ENCODE measurements at places on chromosomes 4 and X.

GRCh38 chrX:153414856-153415510 is 3.7 kb downstream of the ZFP92 start:
- no peak for DNase-seq

GRCh38 chrX:346034-346813 is 27.6 kb upstream of the GTPBP6 start:
- no peak for DNase-seq

- DNase-seq, result no peak
These were observed 18.1 kb downstream of the TMEM175 start for GRCh38 chr4:950136-951020.

GRCh38 chr4:119132306-119132705 is 3.3 kb upstream of the MYOZ2 start:
- no peak for DNase-seq

GRCh38 chrX:30190426-30190825 is 24.9 kb upstream of the MAGEB2 start:
- DNase-seq, result no peak

DNA sequence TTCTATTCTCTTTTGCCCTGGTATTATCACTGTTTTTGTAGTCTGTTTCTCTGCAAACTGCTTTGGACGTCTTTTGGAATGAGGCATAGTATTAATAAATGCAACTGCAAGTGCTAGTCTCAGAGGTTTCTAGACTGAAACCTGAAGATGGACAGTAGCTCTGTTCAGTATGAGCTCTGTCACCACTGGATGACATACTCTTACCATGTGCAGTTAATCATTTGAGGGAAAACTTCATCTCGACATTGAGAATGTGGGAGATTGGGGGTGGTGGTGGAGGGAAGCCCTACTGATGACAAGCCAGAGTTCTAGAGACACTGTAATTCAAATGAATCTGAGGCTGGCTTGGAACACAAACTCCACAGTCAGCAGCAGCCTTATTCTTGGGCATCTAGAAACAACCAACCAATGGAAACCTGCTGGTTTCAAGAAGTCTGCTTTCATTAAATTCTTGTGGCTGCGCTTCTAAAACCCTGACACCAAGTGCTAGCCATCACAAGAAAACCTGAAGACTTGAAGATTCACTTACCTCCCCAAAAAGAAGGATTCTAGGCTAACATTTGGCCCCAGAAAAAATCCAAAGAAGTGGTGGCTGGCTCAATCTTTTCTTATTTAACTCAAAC is 161.7 kb downstream of the RASL11B start:
- DNase-seq, result no peak

DNA sequence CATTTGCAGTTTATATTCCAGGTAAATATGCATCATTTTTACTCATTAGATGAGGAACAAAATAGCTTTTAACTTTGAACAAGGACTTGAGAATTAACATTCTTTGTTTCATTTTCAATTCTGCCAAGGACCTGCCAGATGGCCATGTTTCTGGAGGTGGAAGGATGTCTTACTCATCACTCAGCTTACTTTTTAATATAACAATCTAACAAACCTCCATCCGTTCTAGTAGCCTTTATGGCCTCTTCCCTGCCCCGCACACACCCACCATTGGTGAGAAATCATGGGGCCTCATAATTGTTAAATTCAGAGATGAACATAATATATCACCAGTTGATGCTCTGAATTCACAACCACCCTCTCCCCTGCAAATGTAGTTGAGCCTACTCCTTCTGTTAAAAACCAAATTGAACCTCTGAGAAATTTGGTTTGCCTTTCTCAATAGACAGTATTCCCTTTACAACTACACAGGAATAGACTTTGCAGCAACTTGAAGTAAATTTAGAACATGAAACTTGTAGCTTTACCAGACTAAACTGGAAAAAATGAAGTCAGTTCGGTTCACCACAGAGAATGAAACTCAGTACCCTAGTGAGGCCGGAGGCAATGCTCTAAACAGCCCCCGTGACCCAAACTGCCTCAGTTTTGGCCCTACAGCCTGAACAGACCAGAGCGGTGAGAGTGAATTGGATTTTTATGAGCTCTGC is 50.1 kb upstream of the ACSL4 start:
- no peak for DNase-seq
